ENCODE measurements at places on chromosomes 7 and 10.

- no peak for DNase-seq
Observed at GRCh38 chr7:7830122-7830878, 111.9 kb upstream of the RPA3 start.

- no peak for DNase-seq
Observed at GRCh38 chr10:62133618-62134017, 135.0 kb downstream of the RTKN2 start.

- no peak for DNase-seq
Observed at GRCh38 chr10:89185658-89186057, 21.5 kb downstream of the CH25H start.

- no peak for DNase-seq
Observed at GRCh38 chr10:59085711-59086502, 90.5 kb upstream of the PHYHIPL start.

- no peak for DNase-seq
Observed at GRCh38 chr10:92850185-92850584, 1.9 kb downstream of the EXOC6 start.

- no peak for DNase-seq
Observed at GRCh38 chr7:25272265-25272664, 44.0 kb upstream of the NPVF start.

GRCh38 chr10:20877554-20877953 lies 19.6 kb downstream of the NEBL start:
- no peak for DNase-seq

DNA sequence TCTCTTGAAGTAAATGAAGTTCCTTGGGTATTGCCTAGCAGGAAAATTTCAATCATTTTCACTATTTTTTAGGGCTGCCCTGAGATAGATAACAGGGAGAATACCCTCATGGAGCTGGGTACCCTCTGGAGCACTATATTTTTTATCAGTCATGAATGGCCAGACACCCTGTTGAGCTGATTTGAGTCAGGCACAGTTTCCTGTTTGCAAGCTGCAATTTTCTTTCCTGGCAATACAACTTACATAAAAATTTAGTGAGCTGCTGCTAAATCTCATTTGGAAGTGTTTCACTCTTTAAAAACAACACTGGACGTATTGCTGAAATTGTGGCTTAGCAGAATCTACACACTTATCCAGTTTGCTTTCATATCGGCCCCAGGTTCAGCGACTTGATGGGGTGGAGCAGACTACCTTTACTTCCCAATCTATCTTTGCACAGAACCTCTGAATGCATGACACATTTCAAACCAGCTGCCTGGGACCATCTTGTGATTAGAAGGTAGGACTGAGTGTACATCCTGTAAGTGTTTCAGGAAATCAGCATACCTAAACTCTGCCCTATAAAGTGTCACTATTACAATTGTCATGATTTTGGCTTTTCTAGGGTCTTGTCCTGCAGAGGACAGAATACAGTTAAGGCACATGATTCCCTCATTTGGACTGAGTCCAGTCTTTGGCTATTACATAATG lies 125.7 kb upstream of the FAM3C start:
- no peak for DNase-seq

All from stimulated activated CD8-positive, alpha-beta memory T cell treated with anti-CD3 and anti-CD28 coated beads, Interleukin-2, amount 100 ng/mL, for 1 hour (primary cell).